ENCODE measurements at places on chromosomes 5 and 9.

DNA sequence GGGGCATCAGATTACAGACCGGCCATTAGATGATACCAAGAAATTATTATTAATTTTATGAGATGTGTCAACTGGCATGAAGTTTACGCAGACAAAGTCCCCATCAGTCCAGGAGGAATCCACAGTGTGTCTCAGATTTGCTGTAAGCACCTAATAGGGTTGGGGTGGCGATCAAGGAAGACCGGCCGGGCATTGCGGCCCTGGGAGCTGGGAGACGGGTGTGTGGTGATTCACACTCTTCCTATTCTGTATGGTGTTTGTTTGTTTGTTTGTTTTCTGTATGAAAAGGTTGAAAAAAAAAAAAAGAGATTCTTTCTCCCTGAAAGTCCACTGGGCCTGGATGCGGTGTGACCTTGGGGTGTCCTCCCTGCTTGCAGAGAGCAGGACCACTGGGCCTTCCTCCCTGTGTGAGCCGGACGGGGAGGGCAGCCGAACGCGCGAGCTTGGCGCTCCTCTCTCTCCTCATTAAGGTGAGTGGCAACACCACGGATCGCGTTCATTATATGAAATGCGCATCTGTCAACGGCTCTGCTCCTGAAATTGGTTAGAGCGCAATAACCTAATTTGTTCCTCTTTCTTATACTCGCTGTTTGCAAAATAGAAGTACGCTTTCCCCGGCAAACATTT lies 15.1 kb downstream of the RASGEF1C start:
- no peak for DNase-seq

DNA sequence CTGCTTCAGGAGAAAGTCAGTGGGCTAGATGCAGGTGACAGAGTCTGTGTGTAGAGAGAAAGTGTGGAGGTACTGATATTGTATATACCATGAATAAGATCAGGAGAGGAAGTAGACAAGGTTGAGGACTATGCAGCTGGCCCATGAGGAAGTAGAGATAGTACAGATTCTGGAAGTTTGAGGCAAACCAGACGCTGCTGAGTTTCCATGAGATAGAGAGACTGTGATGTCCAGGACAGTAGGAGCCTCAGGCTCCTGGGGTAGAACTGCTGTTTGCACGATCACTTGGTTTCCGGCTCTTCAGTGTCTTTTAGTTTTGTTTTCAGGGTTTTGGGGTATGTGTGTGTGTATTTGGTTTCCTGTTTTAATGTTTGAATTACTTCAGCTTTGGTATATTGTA lies 13.6 kb downstream of the OTULINL start:
- no peak for DNase-seq

- no peak for DNase-seq
These were observed 1.3 kb downstream of the FGF1 start for GRCh38 chr5:142684508-142685041.

- no peak for DNase-seq
These were observed 35.8 kb upstream of the SPRY4 start for GRCh38 chr5:142360607-142361120.

DNA sequence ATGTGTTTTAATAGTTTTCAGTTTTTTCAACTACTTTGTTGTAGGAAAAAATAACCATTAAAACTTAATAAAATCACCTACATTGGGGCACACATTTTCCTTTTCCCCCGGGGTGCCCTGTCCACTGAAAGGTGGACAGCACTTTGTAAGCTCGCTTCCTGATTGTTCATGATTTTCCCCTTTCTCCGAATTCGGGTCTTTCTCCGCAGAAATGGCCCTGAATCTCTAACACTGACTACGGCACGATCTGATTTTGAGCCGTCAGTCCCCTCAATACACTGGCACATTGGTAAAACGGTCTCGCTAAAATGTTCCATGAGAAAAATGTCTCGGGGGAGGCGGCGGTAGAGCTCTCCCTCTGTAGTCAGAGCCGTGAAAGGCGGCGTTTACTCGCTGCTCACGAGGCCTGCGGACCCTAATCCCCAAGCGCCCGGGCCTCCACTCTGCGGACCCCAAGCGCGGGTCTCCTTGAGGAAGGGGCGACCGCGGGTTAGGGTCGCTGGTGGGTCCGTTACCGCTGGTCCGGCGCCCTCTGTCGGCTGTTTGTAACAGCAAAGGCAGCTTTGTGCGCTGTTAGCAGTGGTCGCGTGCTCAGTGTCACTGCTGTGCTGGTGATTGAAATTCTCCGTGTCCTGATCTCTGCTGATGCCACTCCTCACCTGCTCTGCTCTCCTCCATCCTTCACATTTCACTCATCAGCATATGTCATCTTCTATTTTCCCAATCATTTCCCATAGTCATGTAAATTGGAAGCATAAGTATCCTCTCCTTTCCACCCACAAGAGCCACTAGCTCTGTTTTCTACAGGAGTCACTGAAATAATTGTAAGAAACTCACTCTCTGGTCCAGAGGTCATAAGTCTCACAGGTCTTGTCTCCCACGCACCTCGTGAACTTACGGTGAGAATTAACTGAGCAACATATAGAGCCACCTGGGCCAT lies 10.8 kb upstream of the IFNA2 start:
- DNase-seq: peak; percentile 8

DNA sequence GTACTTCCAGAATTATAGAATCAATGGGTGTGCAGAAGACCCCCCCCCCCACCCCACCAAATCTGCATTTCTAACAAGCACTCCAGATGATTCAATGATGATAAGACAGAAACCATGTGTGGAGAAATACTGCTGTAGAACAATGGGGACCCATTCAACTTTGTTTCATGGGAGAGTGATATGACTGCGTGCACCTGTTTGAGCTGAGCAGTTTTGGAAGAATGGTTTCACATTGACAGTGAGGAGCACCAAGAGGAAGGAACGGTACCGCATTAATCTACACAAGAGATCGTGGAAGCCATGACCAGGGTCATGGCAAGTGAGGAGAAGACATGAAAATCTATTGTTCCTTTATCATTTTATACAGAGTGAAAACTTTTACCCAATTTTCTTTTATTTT lies 202.7 kb downstream of the CD180 start:
- no peak for DNase-seq

GRCh38 chr9:76725011-76725546 lies 39.2 kb upstream of the PCA3 start:
- DNase-seq: no peak

- DNase-seq: no peak
These were observed 46.5 kb downstream of the PTBP3 start for GRCh38 chr9:112286926-112287325.

DNA sequence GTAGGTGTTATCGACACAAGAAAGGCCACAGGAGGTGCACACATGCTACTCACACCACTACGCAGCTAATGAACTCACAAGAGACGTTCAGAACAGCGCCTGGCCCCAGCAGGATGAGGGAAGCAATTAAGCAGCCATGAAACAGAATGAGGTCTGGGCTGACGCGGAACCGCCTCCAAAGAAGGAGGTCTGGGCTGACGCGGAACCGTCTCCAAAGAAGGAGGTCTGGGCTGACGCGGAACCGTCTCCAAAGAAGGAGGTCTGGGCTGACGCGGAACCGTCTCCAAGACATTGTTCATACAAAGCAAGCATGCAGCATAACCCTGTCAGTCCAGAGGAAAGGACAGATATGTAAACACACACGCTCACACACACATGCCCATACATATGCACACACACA lies 63.2 kb upstream of the ZNF354A start:
- no peak for DNase-seq

- DNase-seq: no peak
These were observed 34.5 kb upstream of the ZNF366 start for GRCh38 chr5:72541501-72542225.

DNA sequence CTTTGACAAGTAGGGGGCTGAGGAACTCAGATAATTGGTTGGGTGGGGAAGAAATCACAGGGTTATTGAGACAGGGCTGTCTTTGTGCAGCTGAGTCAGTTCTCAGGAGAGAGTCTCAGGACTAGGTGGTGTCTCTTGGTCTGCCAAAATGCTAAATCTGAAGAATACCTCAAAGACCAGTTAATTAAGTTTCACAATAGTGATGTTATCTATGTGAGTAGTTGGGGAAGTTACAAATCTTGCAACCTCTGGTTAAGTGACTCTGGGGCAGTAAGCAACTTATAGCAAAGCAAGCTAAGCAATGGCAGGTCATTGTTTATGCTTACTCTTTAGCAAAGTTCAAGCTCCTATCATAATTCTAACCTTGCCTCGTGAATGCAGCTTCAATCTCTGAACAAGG lies 53.6 kb downstream of the GIN1 start:
- DNase-seq: no peak

- no peak for DNase-seq
These were observed 24.9 kb downstream of the SHB start for GRCh38 chr9:38043931-38044623.

DNA sequence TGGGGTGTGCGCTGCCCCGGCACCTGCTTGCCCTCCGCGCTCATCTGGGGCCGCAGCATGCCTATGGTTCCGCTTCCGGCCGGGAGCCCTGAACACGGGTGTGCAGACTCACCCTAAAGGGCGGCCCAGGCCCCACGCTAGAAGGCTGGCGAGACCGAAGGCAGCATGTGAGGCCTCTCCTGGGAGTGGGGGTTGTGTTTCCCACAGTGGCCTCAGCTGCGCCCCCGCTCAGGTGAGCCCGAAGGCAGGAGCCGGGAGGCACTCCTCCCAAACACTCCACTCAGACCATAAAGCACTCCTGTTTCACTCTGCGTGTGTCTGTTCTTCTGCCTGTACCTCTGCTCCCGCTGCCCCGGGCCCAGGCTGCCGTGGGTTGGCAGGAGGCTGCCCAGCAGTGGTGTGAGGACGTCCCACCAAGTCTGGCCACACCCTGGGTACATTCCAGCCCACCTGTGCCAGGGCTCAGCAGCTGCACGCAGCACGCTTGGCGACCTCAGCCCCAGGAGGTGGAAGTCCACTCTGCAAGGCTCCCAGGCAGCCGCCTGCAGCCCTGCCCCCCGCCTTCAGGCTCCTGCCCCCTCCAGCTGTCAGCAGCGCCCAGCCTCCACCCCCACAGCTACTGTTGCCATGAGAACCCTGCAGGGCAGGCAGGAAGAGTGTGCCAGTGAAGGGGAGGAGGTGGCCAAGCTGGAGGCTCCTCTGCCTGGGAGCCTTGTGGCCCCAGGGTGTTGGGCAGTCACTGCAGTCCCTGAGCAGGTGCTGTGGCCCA lies 1.2 kb upstream of the AJM1 start:
- no peak for DNase-seq

GRCh38 chr5:10546186-10546585 lies 17.7 kb upstream of the ANKRD33B start:
- DNase-seq: no peak

GRCh38 chr9:98811051-98811650 lies 3.7 kb downstream of the GALNT12 start:
- DNase-seq: no peak

GRCh38 chr5:107483231-107484024 lies 187.3 kb downstream of the EFNA5 start:
- DNase-seq: no peak

DNA sequence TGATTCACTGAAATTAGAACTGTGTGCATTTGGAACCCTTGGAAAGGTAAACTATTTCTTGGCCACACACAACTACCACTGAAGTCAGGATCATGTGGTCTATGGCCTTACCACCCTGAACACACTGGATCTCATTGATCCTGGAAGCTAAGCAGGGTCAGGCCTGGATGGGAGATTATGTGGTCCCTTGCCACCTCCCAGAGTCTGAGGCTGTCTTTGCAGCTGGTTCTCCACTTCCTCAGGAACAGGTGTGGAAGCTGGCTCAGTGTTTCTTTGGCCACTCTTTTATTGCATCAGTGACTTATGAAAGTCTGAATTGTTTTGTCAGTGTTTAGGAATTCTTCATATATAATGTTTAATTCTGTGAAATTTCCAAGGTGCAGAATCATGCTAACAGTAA lies 89.2 kb downstream of the TEK start:
- no peak for DNase-seq

DNA sequence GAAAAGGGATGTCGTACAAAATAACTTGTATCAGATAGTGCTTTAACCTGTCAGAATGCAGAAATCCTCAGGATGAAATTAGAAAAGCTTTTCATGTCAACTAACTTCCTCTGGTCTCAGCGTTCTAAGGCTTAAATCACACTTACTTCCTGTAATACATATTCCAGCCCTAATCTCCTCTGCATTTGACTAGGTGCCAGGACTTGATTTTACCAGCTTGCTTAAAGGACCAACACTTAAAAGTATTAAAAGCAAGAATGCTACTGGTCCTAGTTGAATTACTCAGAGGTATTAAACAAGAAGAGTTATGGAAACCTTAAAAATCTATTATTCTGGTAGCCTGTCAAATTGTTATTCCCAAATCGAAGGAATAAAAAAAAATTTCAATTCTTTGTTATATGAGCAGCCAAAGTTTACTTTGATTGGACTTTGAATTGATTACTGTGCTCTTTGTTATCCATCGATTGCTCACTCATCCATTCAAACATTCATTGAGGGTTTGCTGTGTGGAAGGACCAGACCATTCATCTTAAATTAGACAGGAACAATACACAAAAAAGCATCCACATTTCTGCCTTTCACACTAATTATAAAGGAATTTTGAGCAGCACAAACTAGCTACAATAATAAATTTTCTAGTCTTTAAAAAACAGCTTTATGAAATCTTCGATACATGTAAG lies 108.7 kb downstream of the MUSK start:
- DNase-seq: no peak

GRCh38 chr9:123093141-123093540 lies 59.7 kb downstream of the GPR21 start:
- DNase-seq: no peak

GRCh38 chr9:92095236-92095635 lies 20.0 kb downstream of the SPTLC1 start:
- no peak for DNase-seq

DNA sequence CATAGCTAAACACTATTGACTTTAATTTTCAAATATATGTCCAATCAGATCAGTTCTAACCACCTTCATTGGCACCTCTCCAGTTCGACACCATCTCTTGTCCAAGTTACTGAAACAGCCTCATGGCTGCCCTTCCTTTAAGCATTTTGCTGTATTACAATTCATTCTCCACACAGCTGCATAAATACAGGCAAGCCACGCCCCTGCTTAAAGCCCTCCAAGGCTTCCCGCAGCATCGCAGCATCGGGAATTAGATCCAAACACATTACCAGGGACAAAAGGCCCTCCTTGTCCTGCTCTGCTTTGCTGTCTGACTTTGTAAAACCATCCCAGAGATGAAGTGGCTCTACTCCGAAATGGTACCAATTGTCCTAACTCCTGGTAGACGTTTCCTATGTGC lies 75.1 kb upstream of the RAI14 start:
- DNase-seq: no peak

DNA sequence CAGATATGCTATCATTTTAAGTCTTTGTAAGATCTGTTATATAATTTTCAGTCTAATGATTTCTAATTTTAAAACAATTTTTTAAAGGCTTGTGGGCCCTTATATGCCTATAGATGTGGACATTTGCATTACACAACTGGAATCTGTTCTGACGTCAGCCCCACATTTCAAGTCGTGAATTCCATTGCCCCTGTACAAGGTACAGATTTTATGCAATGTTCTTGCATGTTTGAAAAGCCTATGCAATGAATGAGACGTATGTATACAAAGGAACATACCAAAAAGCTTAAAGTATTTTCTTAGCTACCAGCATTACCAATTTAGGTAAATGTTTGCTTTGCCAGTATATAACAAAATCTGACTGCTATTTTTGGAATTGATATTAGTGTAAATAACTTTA lies 77.2 kb downstream of the ITGA1 start:
- DNase-seq: no peak

- no peak for DNase-seq
These were observed 97.1 kb upstream of the CDH6 start for GRCh38 chr5:31096238-31096865.

GRCh38 chr5:16595881-16596580 lies 20.8 kb downstream of the RETREG1 start:
- no peak for DNase-seq
